CD4-positive, CD25-positive, alpha-beta regulatory T cell (primary cell): ENCODE measurements at places on chromosomes 12 and 14. TPM values are rescaled to one million over a fixed set of nuclear protein-coding genes. Genes with fewer than 3 reads are reported as not detected.
A peak's percentile ranks its signal among the peaks of the same experiment; 100 is the strongest.

DNA sequence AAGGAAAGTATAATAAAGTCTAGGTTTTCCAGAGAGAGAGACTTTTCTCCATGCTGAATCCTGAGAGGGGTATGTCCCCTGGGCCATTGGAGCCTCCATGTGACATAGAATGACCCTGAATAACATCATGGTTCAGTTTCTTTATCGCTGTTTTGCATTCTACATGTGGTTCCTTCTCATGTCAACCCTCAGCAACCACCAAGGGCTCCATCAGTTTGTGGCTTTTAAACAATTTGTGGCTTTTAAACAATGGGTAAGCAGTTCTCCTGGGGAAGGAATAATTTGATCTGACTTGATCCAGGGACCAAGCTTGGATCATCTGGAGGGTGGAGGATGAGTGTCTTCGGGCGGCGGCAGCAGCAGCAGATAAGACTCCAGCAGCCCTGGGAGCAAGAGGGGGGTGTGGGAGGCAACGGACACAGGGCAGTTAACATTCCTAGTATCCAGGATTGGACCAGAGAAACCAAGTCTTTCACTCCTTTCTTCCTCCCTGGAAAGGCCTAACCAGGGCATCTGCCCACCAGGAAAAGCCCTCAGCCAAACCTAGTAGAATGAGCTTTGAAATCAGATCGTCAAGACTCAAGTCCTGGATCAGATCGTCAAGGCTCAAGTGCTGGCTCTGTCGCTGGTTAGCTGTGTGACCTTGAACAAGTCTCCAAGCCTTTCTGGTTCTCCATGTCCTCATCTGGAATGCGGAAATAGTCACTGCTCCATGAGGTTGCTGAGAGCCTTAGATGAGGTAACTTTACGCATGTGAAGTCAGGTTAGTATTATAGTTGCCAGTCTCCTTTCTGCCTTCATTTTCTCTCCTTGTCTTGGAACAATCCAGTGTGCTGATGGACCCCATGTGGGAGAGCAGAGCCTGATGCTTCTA, 27.8 kb upstream of the FAM222A start:
- H3K27me3 ChIP-seq = no peaks in the 10 kb centered on the region
- DNase-seq = no peak
- no peaks in the 10 kb centered on the region for H3K4me1 ChIP-seq
- H3K27ac ChIP-seq = no peak overlapping the region
- no peak overlapping the region for H3K4me3 ChIP-seq

DNA sequence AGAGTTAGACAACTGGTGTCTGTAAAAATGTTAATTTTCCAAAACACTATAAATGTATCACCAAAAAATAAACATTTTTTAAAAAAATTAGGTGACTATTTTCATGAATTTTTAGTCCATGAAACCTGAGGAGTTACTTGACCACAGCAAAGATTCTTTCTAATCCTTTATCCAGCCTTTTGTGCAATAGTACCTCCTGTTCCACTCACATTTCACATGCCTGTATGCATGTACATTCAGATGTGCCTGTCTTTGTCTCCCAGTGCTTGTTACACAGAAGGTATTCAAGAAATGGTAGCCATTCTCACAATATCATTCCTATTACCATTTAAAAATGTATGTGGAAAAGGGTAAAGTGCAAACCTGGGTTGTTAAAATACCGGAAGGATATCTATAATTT, 857.0 kb downstream of the DIO2 start:
- no peak overlapping the region for H3K27ac ChIP-seq
- H3K4me1 ChIP-seq = no peaks in the 10 kb centered on the region
- H3K36me3 ChIP-seq = no peaks in the 10 kb centered on the region

DNA sequence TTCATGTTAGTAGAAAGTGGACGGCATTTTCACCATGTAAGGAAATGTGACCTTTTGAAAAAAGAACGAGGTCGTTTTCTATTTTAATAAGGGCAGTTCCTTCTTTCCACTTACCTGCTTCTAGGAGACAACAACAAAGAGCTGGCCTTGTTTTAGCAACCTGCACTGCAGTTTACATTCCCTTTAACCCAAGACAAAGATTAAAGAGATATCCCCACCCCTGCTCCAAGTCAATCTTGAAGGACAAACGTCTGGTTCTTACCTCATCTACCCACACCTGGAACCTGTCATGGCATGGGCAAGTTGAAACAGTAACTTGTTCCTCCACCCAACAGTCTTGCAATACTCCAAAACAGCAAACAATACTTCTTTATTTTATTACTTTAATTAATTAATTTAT, 32.7 kb downstream of the ZCCHC8 start:
- H3K27me3 ChIP-seq = no peaks in the 10 kb centered on the region
- H3K27ac ChIP-seq = no peak overlapping the region
- DNase-seq = no peak
- H3K36me3 ChIP-seq = peaks cover 1% of the 10 kb centered on the region

- no peak overlapping the region for H3K27ac ChIP-seq
- H3K4me1 ChIP-seq = no peaks in the 10 kb centered on the region
- no peak for DNase-seq
- H3K27me3 ChIP-seq = peaks cover 10% of the 10 kb centered on the region
- no peak overlapping the region for H3K4me3 ChIP-seq
These were observed 126.4 kb downstream of the TBC1D30 start for GRCh38 chr12:64950711-64951298.

GRCh38 chr12:18139989-18140596, 50.1 kb upstream of the RERGL start:
- no peaks in the 10 kb centered on the region for H3K27me3 ChIP-seq
- DNase-seq = no peak
- H3K36me3 ChIP-seq = no peaks in the 10 kb centered on the region
- H3K27ac ChIP-seq = no peak overlapping the region
- no peak overlapping the region for H3K4me3 ChIP-seq

DNA sequence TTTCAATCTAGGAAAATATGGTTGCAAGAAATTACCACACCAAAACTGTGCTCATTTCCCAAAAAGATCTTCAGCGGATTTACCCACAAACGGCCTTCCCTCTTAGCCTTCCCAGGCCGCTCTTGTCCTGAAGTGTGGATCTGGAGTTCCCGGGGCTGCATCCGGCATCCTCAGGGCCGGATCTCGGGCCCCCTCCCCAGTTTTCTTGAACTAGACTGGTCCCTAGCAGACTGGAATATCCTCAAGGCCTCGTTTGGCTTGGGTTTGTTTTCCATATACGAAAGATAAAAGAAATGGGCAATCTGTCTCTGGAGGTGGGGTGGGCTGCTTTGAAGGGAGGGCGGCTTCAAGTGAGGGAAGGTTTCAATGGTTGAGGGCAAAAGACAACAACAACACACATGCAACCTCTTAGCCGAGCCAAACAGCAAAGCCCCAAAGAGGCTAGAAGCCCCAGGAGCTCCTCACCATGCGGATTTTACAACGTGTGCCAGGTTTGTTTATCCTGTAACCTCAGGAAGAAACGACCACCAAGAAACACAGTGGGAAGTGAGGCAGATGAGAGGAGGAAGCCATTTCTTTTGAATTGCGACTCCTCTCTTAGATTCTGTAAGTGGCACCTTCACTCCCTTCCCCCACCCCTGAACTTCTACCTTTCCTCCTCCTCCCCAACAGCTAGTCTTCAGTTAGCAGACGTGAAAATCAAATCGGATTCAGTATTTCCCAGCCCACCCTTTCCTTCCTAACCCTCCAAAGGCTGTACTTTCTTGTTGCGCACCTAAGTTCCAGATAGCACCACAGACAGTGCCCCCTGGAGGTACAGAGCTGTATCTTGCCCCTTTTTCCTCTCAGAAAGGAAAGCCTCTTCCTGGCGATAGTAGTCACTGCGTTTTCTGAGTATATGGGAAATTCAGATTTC, 2.6 kb downstream of the MYF6 start:
- H3K27ac ChIP-seq = no peak overlapping the region
- peaks cover 4% of the 10 kb centered on the region for H3K27me3 ChIP-seq
- H3K4me1 ChIP-seq = no peaks in the 10 kb centered on the region
- H3K36me3 ChIP-seq = no peaks in the 10 kb centered on the region
- H3K4me3 ChIP-seq = no peak overlapping the region

DNA sequence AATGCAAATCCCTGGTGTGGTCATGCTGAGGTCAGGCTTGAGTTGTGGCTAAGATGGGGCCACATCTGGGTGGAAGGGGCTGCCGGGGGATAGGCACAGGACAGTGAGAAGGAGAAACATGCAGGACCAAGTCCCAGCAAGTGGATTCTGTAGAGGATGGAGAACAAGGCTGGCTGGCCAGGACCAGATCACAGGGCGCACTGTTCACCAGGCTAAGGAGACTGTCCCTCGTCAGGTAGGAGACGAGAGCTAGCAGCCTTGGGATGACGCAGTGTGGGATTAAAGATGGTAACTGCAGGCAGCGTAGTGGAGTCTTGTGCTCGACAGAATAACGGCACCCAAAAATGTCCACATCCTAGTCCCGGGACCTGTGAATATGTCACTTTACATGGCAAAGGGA, 336.1 kb downstream of the BCL11B start:
- no peaks in the 10 kb centered on the region for H3K27me3 ChIP-seq
- H3K4me3 ChIP-seq = no peak overlapping the region
- H3K36me3 ChIP-seq = no peaks in the 10 kb centered on the region
- H3K4me1 ChIP-seq = peaks cover 52% of the 10 kb centered on the region

- DNase-seq = no peak
- no peaks in the 10 kb centered on the region for H3K27me3 ChIP-seq
- H3K4me1 ChIP-seq = no peaks in the 10 kb centered on the region
- no peak overlapping the region for H3K27ac ChIP-seq
- H3K4me3 ChIP-seq = no peak overlapping the region
- no peaks in the 10 kb centered on the region for H3K36me3 ChIP-seq
These were observed 211.0 kb upstream of the FAR2 start for GRCh38 chr12:28938056-28938455.

Gene KLRG1
- 4.8 TPM for total RNA-seq

DNA sequence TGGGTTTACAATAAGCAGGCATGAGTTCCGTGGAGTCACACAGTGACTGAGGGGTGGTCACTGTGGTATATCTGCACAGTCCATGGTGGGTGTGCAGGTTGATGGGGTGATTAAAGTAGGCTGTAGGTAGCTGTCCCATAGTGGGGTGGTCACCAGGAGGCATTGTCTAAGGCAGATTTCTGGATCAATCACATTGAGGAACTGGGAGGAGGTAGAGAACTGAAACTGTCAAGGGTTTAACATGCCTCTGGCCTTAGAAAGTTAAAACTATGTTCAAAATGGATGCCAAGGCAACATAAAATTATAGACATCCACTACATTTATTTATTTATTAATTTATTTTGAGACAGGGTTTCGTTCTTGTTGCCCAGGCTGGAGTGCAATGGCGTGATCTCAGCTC, 8.3 kb downstream of the ADCK1 start:
- H3K4me3 ChIP-seq = no peak overlapping the region
- H3K27ac ChIP-seq = no peak overlapping the region
- no peaks in the 10 kb centered on the region for H3K36me3 ChIP-seq
- H3K4me1 ChIP-seq = no peaks in the 10 kb centered on the region

DNA sequence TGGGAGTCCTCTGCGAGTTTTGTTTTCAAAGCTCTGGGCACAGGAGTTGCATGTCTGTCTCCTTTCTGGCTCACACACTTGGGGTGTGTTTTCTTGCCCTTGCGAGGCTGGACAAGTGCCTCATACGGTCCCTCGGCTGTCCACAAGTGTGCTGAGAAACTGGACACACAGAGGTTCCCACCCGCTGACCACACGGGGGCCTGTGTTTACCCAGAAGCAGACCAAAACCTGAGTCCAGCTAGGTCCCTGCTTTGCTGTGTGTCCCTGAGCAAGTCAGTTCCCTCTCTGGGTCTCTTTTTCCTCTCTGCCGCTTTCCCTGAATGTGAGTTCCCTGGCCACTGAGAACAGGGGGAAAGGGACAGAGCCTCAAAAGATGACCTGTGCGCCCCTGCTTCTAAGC, 678 bp upstream of the OAS2 start:
- H3K36me3 ChIP-seq = no peaks in the 10 kb centered on the region
- no peak for DNase-seq
- peaks cover 29% of the 10 kb centered on the region for H3K4me1 ChIP-seq
- no peaks in the 10 kb centered on the region for H3K27me3 ChIP-seq
- peak overlapping the region; percentile 92 for H3K27ac ChIP-seq
- H3K4me3 ChIP-seq = peak overlapping the region; percentile 99

DNA sequence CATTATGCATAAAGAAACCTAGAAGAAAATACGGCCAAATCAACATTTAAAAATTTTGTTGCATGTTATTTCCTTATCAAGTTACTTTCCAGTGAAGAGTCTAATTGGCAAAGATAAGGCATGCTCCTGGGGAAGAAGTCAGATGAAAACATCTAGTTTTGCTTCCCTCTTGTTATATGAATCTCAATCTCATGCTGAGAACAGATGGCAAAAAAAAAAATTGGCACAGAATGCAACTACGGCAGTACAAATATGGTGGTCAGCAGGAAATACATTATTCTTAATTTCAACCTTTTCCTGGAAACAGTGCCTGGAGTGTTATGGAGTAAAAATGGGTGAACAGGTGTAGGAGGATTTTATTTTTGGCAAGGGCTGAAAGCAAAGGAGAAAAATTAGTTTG, 32.8 kb downstream of the HECTD4 start:
- DNase-seq = no peak
- H3K4me3 ChIP-seq = no peak overlapping the region
- no peaks in the 10 kb centered on the region for H3K36me3 ChIP-seq
- no peaks in the 10 kb centered on the region for H3K27me3 ChIP-seq
- H3K27ac ChIP-seq = no peak overlapping the region

DNA sequence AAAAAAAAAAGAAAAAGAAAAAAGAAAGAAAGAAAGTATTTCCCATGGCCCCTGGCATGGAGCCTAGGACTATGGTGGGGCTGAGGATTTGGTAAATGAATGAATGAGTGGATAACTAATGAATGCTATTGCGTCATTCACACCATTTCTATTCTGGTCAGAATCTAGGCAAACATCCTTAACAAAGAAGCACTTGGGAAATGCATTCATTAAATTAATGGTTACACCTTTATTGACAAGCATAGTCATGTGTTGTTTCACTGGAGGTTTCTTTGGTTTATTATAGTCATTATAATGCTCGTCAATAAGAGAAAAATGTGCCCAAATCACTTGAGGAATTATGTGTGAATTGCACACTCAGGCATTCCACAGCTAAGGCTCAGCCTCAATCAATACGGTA, 13.6 kb upstream of the AQP2 start:
- DNase-seq = no peak
- H3K27me3 ChIP-seq = no peaks in the 10 kb centered on the region
- H3K4me1 ChIP-seq = peaks cover 5% of the 10 kb centered on the region
- H3K4me3 ChIP-seq = no peak overlapping the region

Gene CLEC4C
- total RNA-seq = not detected

Gene SEL1L
- 57.6 TPM for total RNA-seq

DNA sequence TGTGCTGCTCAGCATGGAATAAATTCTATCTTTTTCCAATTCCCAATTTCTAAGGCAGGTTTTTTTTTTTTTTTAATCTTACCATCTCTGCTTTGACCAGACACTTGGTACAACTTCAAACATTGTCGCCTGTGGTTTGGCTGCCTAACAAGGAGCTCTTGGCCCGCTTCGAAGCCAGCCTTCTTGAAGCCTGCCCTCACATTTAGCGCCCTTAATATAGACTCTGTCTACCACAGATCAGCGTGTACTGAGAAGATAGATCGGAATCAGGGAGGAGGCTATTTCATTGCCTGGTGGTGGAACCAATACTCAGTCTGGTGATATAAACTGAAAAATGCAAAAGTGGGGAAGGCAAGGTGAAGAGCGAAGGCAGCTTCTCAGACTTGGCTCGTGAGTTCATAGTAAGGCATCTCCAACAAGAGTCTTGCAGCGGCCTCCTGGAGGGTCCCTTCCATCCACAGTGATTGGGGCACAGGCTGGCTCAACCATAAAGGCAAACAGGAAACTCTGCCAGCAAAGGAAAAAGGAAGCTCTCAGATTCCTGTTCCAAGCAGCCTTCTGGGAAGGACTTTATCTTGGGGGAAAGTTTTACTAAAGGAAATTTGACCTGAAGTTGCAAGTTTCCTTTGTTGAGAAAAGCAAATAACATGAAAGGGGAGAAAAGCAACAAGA, 103.2 kb upstream of the BCL2L14 start:
- no peak overlapping the region for H3K4me3 ChIP-seq
- no peaks in the 10 kb centered on the region for H3K4me1 ChIP-seq
- no peak overlapping the region for H3K27ac ChIP-seq
- no peaks in the 10 kb centered on the region for H3K27me3 ChIP-seq
